ENCODE measurements at places on chromosomes 1 and 21.

- no peak for DNase-seq
Observed at GRCh38 chr1:169570172-169570574, 16.1 kb downstream of the F5 start.

DNA sequence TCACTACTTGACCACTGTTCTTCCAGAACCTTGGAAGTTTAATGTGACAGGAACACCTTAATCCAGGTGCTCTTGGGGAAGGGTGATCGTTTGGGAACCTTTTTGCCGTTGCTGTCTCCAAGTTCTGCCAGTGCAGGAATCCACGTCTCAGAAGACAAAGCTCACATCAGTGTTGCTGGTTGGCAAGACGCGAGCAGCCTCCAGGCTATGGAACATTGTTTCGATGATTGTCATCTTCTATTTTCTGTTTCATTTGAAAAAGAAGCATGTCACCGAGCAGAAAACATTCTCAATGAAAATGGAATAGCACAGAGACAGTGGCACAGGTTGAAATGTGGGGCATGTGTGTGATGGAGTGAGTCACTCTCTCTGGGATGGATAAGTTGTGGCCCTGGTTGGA is 11.7 kb downstream of the STUM start:
- no peak for DNase-seq

DNA sequence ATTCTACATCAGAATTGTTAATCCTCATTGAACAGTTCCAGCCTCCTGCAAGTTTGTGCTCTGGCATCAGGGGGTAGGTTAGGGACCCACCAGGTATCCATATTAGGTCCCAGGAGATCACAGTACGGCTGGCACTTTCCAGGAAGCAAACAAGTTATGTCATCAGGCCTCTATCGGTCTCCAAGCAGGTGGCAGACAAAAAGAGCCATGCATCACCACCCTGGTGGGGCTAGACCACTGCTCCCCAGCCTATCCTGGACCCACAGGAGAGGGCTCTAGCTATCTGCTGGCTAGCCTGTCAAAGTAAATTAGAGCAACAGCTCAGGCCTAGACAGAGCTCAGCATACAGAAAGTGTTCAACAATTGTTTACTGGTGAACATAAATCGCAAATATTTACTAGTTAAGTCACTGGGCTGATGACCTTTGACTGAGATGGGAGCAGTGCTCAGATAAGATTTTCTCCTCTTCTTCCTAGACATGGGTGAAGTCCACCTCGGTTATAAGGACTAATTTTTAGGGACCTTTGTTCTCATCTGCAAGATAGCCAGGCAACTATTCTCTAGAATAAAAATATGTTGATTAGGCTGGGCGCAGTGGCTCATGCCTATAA is 6.4 kb downstream of the NUAK2 start:
- DNase-seq, result no peak

GRCh38 chr1:66176012-66176715 is 357.8 kb upstream of the SGIP1 start:
- no peak for DNase-seq

- DNase-seq, result no peak
Observed at GRCh38 chr21:15249285-15249993, 184.6 kb upstream of the NRIP1 start.

GRCh38 chr1:204967451-204967850 is 75.6 kb upstream of the CNTN2 start:
- no peak for DNase-seq
